ENCODE measurements at places on chromosomes 16 and 17. TPM values are rescaled to one million over a fixed set of nuclear protein-coding genes. Genes with fewer than 3 reads are reported as not detected.

SLC6A2 gene
- 0.12 TPM for polyA plus RNA-seq

C17orf50 gene
- 0.04 TPM for polyA plus RNA-seq

BCAS3 gene
- 9.7 TPM for polyA plus RNA-seq

- DNase-seq = no peak
Measured at GRCh38 chr17:53039981-53040380, 782.7 kb upstream of the KIF2B start.

GRCh38 chr16:87374313-87374712, 9.3 kb downstream of the FBXO31 start:
- DNase-seq = no peak

DNA sequence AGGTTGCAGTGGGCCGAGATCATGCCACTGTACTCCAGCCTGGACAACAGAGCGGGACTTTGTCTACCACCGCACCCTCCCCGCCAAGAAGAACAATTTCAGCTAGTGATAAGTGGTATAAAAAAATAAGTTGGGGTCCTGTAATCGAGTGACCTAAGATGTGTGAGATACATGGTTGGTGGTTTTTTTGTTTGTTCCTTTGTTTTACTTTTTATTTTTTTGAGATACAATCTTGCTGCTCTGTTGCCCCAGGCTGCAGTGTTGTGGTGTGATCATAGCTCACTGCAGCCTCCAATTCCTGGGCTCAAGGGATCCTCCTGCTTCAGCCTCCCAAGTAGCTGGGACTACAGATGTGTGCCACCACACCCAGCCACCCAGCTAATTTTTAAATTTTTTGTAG, 58.7 kb downstream of the PITPNC1 start:
- DNase-seq = no peak

DNA sequence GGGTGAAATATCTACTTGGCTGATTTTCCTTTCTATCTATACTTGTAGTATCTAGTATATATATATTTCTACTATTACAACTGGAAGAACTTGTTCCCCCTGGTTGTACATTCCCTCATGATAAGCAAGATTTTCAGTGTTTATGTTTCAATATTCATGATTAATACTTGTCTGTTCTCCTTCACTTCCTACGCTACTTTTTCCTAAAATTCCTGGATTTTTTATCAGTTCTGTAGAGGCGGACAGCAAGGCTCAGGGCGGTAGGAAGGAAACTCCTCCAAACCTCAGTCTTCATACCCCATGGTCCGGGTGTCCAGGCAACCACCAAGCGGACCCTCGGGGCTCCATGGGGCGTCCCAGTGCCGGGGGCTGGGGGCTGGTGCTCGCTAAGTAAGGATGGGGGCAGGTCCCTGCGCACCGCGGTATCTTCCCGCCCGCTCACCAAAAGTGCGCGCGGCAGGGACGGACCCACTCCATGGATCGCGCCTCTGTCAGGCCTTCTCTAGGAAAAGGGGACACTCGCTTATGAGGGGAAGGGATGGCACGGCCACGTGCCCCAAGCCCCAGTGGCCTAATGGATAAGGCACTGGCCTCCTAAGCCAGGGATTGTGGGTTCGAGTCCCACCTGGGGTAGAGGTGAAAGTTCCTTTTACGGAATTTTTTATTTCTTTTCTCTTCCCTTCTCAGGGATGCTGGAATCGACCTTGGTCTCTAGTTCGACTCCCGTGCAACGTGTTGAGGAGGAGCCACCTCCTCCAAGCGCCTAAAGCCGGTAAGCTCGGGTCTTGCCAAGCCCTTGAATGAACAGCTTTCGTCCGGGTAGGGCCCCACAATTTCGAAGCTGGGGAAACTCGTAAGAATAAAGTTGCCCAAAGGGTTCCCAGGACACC, 13.2 kb downstream of the ATP5PD start:
- peak; percentile 92 for DNase-seq
